ENCODE measurements at places on chromosomes 16 and 17.

GRCh38 chr16:73113336-73113735, 65.4 kb upstream of the ZFHX3 start:
- no peak for DNase-seq

DNA sequence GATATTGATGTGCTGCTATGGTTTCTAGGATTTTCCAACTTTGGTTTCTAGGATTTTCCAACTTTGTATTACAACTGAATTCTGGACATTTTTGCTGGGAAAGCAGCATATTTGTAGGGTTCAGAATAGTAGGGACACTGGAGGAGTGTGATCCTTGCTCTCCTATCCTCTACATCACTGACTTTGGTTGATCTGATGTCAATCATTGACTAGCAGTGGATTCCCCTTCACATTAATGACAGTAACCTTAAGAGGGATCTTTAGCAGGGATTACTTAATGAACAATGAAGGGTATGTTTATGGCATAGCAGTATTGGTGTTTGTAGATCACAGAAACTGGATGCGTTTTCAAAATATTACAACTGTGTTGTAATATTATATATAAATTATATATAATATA, 67.4 kb downstream of the MAP2K4 start:
- DNase-seq, result no peak

DNA sequence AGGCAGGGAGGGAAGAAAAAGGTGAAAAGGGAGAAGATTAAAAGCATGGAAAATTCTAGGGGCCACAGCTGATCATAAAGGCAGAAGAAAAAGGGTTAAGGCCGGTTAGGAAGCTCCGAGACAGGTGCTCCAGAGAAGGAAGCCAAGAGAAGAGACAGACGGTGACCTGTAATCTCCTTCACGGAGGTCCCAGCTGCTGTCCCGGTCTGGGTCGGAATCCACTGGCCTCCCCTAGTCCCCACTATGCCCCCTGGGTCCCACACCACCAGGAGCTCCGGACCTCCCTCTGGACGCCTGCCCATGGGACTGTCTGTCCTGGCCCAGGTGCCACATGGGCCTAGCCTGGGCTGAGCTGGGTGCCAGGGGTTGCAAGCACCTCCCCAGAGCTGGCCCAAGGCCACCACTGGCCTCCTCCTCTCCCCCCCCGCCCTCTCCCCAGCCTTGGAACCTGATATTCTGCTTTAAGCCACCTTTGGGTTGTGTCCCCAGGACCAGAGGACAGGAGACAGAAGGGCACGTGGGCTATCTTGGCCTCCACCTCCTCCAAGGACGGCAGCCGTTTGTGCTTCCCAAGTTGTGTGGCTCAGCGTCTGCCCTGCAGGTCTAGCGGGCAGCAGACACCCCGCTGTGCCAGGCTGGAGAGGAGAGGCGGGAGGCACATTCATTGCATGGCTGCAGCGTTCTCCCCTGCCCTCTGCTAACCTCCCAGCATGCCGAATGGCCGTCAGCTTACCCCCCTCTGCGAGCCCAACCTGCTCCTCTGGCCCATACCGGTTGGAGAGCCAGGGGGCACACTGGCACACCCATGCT, 102.4 kb downstream of the ENGASE start:
- DNase-seq, result no peak

GRCh38 chr17:68955181-68955841, at the start of gene ABCA8:
Gene ABCA8 (minus strand): TSS chr17:68955392. CDS start chr17:68942034, 13,358 bp downstream.
- DNase-seq, result no peak

GRCh38 chr17:78151514-78152008, 5.4 kb downstream of the C17orf99 start:
- no peak for DNase-seq

DNA sequence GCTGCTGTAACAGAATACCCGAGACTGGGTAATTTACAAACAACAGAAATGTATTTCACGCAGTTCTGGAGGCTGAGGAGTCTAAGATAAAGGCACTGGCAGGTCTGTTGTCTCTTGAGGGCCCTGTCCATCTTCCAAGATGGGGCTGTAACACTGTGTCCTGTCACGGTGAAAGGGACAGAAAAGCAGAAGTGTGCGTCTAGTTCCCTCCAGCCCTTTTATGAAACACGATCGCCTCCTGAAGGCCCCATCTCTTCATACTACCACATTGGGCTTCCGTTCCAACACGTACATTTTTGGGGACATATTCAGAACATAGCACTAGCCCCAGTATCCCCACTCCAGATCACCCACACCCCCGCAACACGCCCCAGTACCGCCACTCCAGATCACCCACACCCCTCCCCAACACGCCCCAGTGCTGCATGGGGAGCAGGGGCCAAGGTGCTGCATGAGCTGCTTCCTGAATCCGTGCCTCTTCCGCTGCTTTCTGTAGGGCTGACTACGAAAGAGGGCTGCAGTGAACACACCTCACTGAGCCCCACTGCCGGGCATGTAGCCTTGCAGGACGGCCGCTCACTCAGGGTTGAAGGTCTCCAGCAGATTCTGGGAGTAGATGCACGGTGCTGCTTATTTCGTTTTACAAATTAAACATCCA, 91.9 kb downstream of the RPTOR start:
- no peak for DNase-seq

All from stimulated activated CD8-positive, alpha-beta memory T cell treated with anti-CD3 and anti-CD28 coated beads, Interleukin-2, amount 100 ng/mL, for 48 hours (primary cell).